DMS153 (cell line): ENCODE measurements at places on chromosomes 7 and 10.

GRCh38 chr7:37545619-37546534 is 97.2 kb upstream of the ELMO1 start:
- no peak for DNase-seq

DNA sequence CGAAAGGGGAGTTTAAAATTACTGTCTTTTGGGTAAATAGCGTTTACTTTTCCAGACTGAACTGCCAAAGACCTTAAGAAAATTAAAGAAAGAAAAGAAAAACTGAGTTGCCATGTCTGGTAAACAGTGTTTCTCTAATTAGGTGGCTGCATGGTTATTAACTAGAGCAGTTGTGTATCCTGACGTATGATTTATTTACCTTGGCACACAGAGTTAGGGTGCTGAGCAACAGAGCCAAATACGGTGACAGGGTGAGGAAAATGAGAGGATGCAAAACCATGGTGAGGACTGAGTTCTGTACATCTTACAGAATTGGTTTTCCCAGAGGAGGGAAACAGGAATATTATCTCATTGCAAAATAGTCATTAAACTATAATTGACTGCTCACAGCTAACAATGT is 546.4 kb upstream of the FZD8 start:
- DNase-seq: no peak

- DNase-seq: no peak
These were observed 251.0 kb downstream of the TFEC start for GRCh38 chr7:115779561-115779960.

GRCh38 chr7:82106201-82106600 is 336.4 kb upstream of the HGF start:
- DNase-seq: no peak

DNA sequence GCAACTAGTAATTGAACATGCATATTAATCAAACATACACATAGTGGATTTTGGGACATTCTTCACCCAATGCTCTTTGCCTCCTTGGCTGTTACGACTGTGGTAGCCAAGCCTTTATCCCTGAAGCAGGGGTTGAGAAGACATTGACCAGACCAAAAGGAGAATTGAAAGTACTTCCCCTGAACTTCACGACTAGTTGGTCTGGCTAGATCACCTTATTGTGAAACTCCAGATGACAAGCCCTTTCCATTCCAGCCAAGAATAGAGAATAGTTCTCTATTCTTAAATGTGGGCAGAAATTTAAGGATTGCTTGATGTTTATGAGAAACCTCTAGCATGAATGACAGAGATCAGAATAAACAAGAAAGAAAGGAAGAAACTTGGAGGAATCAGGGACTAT is 97.0 kb downstream of the LRMDA start:
- no peak for DNase-seq
